Central memory CD8-positive, alpha-beta T cell (primary cell): ENCODE measurements at places on chromosomes 7 and 10.

DNA sequence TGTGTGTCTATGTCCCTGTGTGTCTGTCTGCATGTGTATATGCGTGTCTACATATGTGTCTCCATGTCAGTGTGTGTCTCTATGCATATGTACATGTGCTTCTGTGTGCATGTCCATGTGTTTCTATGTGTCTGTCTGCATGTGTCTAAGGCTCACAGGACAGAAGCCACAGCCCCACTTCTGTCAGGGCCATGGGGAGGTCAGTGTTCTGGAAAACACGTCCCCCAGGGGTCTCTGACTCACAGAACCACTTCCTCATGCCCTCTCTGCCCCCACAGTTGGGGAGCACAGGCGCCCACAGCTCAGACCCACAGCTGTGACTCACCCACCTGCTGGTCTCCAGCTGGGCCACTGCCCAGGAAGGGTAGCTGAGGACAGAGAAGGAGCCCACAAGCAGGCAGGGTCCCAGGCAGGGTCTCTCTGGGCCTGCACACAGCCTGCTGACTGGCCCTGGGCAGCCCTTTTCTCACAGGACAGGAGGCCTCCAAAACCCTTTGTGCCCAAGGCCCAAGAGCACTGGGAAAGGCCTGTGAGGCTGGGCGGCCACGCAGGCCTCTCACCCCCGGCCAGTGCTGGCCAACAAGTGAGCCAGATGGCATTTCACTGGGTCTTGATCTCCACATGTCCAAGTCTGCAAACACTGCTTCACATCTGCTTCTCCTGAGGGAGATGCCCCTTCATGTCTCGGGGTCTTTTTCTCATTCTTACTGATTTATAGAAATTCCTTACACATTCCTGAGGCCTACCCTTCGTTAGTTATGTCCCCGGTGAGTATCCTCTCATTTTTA lies 102.9 kb upstream of the FAM20C start:
- no peak overlapping the region for H3K4me3 ChIP-seq
- no peaks in the 10 kb centered on the region for H3K4me1 ChIP-seq
- no peak for DNase-seq
- H3K27me3 ChIP-seq = peaks cover 24% of the 10 kb centered on the region
- peaks cover 1% of the 10 kb centered on the region for H3K36me3 ChIP-seq

DNA sequence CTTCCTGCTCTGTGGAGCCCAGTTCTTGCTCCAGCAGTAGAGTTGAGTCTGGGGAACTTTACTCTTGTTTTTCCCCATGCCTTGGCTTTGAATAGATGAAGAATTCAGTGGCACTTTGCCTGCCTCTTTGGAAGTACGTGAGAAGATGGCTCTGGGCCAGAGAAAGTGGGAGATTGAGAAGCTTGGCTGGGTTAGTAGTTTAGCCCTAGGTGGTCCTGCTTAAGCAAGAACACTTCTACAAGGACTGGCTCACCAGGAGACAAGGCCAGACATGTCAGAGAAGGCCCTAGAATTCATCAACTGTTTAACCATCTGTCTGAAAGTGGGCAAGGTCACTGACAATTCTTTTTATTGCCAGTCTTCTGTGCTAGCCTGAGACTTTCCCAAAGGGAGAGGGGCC lies 410.3 kb downstream of the TYW1 start:
- no peak for DNase-seq
- peaks cover 37% of the 10 kb centered on the region for H3K27me3 ChIP-seq
- H3K27ac ChIP-seq = no peak overlapping the region
- H3K36me3 ChIP-seq = no peaks in the 10 kb centered on the region
- no peaks in the 10 kb centered on the region for H3K4me1 ChIP-seq
- H3K4me3 ChIP-seq = no peak overlapping the region

GRCh38 chr10:94205396-94205831 lies 157.3 kb downstream of the NOC3L start:
- DNase-seq = no peak
- H3K36me3 ChIP-seq = peaks cover 2% of the 10 kb centered on the region
- no peaks in the 10 kb centered on the region for H3K4me1 ChIP-seq
- H3K27ac ChIP-seq = no peak overlapping the region
- H3K4me3 ChIP-seq = no peak overlapping the region
- peaks cover 10% of the 10 kb centered on the region for H3K27me3 ChIP-seq

GRCh38 chr7:155993420-155994278 lies 181.4 kb upstream of the SHH start:
- H3K4me1 ChIP-seq = no peaks in the 10 kb centered on the region
- DNase-seq = peak; percentile 2
- no peaks in the 10 kb centered on the region for H3K36me3 ChIP-seq
- H3K4me3 ChIP-seq = no peak overlapping the region

DNA sequence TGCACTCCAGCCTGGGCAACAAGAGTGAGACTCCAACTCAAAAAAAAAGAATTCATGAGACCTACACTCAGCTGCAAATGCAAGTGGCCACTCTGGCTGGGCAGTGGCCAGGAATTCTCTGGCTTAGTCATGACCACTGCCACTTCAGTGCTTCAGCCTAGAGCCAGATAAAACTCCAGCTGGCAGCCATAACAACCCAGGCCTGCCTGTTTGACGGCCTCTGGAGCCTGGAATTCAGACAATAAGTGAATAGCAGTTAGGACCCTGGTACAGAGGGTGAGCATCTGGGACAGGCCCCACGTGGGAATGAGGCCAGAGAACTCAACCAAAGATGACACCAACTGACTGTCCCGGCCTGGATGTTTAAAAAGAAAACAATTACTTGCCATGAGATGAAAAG lies 18.9 kb downstream of the RCC1L start:
- no peaks in the 10 kb centered on the region for H3K4me1 ChIP-seq
- no peak overlapping the region for H3K4me3 ChIP-seq
- H3K36me3 ChIP-seq = peaks cover 55% of the 10 kb centered on the region
- no peak overlapping the region for H3K27ac ChIP-seq

DNA sequence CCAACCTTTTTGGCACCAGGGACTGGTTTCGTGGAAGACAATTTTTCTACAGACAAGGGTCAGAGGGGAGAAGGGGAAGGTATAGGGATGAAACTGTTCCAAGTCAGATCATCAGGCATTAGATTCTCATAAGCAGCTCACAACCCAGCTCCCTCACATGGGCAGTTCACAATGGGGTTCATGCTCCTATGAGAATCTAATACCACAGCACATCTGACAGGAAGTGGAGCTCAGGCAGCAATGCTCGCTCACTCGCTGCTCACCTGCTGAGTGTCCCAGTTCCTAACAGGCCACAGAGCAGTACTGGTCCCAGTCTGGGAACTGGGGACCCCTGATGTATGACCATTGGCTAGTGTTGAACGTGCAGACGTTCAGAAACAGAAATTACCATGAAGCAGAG lies 63.7 kb downstream of the ATE1 start:
- H3K4me1 ChIP-seq = peaks cover 11% of the 10 kb centered on the region
- H3K4me3 ChIP-seq = no peak overlapping the region
- H3K27ac ChIP-seq = no peak overlapping the region
- no peaks in the 10 kb centered on the region for H3K27me3 ChIP-seq

GRCh38 chr10:62853710-62854109 lies 37.5 kb upstream of the EGR2 start:
- peaks cover 2% of the 10 kb centered on the region for H3K36me3 ChIP-seq
- H3K27ac ChIP-seq = peak overlapping the region; percentile 68
- no peak for DNase-seq
- H3K27me3 ChIP-seq = no peaks in the 10 kb centered on the region
- peak overlapping the region; percentile 63 for H3K4me3 ChIP-seq
- peaks cover 62% of the 10 kb centered on the region for H3K4me1 ChIP-seq

- DNase-seq = no peak
- no peaks in the 10 kb centered on the region for H3K27me3 ChIP-seq
- H3K4me1 ChIP-seq = no peaks in the 10 kb centered on the region
- H3K4me3 ChIP-seq = no peak overlapping the region
- H3K36me3 ChIP-seq = no peaks in the 10 kb centered on the region
These were observed 28.5 kb upstream of the CYP2C8 start for GRCh38 chr10:95097805-95098204.

DNA sequence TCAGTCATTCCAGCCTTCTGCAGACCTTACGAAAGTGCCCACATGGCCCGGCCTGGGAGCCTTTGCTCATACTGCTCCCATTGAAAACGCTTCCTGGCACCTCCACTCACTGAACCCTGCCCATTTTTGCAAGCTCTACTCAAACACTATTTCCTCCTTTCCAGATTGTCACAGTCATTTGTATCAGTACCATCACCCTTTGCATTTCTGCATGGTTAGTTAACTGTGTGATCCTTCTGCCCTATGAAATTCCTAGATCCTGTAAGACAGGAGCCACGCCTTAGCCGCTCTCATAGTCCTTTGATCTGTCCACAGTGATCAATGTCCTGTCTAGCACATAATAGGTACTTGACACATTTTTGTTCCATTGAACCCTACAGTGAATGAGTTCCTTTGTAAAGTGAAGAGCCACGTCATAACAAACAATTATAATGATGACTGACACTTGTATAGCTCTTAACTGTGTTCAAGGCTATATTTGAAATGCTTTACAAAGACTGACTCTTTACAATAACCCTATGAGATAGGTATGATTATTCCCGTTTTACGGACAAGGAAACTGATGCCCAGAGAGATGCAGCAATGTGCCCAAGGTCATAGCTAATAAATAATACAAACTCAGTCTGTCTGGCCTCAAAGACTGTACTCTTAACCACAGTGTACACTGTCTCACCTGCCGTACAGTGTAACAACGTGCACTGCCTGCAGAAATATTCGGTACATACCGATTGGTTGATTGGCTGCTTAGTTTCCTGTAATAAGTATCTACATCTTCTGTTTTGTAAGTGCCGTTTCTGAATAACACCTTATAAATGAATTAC lies 16.6 kb upstream of the ITIH2 start:
- H3K36me3 ChIP-seq = no peaks in the 10 kb centered on the region
- DNase-seq = no peak
- no peak overlapping the region for H3K27ac ChIP-seq
- peaks cover 5% of the 10 kb centered on the region for H3K4me1 ChIP-seq

DNA sequence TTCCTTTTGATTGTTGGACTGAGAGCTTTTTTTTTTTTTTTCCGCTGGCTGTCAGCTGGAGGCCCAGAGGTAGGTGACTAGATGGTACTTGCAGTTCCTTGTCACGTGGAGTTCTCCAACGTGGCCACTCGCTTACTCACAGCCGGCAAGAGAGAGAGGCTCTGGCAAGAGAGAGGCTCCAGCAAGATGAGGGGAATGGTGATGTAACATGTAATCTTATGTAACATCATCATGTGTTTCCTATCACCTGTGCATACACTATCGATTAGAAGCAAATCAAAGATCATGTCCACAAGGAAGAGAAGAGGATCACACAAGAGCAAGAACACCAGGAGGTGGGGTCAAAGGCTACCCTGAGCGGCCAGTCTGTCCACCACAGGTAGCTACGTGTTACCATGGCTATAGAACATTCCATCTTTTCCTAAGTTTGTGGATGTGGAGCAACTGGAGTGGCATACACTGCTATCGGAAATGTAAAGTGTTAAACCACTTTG lies 4.0 kb upstream of the BORCS7 start:
- H3K4me3 ChIP-seq = no peak overlapping the region
- H3K27me3 ChIP-seq = no peaks in the 10 kb centered on the region
- H3K27ac ChIP-seq = no peak overlapping the region
- H3K36me3 ChIP-seq = no peaks in the 10 kb centered on the region

DNA sequence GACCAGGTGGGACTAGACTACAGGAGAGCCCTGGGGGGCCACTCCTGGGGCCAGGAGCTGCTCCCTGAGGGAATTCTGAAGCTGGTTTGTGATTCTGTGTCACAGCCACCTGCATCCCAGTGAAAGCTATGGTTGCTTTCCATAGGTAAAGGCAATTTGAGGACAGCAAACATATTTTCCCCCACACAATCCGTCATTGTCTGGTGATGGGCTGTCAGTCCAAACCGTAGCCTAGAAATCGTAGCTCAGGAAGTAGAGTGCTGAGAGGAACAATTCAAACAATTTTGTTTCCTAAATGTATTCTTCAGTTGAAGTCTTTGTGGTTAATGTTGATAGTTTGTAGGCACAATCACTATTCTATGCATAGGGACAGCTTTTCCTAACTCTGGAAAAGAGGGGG lies 106.0 kb upstream of the INSYN2A start:
- no peak for DNase-seq
- peaks cover 2% of the 10 kb centered on the region for H3K36me3 ChIP-seq
- no peaks in the 10 kb centered on the region for H3K27me3 ChIP-seq
- H3K4me1 ChIP-seq = no peaks in the 10 kb centered on the region
- no peak overlapping the region for H3K4me3 ChIP-seq

DNA sequence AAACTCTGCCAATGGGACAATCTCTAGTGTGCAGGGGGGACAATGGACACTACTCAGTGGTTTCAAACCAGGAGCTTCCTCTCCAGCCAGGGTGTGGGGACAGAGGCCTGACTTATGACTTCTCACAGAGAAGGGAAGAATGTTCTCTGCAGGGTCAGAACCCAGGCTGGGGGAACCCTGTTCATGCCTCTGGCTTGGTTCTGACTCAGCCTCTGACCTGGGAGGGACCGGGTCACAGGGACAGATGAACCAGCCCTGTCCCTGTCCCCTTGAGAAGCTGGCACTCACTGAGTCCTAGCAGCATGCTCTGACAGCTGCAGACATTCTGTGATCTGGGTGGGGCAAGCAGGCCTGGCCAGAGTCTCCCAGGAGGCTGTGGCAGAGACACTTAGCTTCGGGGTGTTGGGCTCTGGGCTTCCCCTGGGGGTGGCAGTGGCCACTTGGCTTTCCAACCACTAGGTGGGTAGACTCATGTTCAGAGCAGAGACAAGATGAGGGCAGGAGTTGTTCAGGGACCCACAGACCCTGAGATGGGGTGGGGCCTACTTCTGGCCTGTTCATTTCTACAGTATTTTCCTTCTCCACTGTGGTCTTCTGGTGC lies 13.6 kb downstream of the TSPAN15 start:
- no peak overlapping the region for H3K27ac ChIP-seq
- no peak overlapping the region for H3K4me3 ChIP-seq
- no peak for DNase-seq
- no peaks in the 10 kb centered on the region for H3K4me1 ChIP-seq
- H3K36me3 ChIP-seq = no peaks in the 10 kb centered on the region
- no peaks in the 10 kb centered on the region for H3K27me3 ChIP-seq

GRCh38 chr10:99785646-99786045 lies 3.2 kb downstream of the ABCC2 start:
- H3K27ac ChIP-seq = no peak overlapping the region
- H3K27me3 ChIP-seq = no peaks in the 10 kb centered on the region
- DNase-seq = no peak

DNA sequence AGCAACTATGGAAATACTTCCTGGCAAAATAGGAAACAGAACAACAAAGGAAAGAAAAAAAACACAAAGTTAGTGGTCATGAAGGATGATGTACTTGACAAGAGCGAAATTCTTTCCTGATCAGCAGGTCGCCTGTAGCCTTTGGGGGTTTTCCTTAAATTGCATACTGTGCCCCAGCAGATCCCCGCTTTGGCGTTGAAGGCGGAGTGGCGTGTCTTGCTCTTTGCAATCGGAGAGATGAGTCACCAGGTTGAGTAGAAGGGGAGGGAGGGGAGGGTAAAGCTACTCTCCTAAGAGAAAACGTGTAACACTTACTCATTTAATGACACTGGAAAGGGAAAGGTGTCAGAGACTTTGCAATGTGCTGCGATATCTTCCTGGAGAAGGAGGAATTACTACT lies 587.2 kb downstream of the SORCS1 start:
- no peaks in the 10 kb centered on the region for H3K27me3 ChIP-seq
- no peaks in the 10 kb centered on the region for H3K36me3 ChIP-seq
- DNase-seq = no peak
- no peak overlapping the region for H3K27ac ChIP-seq
- no peaks in the 10 kb centered on the region for H3K4me1 ChIP-seq

- no peak for DNase-seq
- H3K27me3 ChIP-seq = no peaks in the 10 kb centered on the region
- H3K27ac ChIP-seq = no peak overlapping the region
- H3K4me3 ChIP-seq = no peak overlapping the region
- peaks cover 16% of the 10 kb centered on the region for H3K4me1 ChIP-seq
These were observed 7.6 kb downstream of the PSMA2 start for GRCh38 chr7:42924223-42924838.

- H3K27ac ChIP-seq = no peak overlapping the region
- H3K4me3 ChIP-seq = no peak overlapping the region
- H3K36me3 ChIP-seq = no peaks in the 10 kb centered on the region
- DNase-seq = no peak
These were observed 147.4 kb upstream of the INSYN2A start for GRCh38 chr10:127343821-127344220.
